ENCODE measurements at places on chromosomes 1 and 21.

DNA sequence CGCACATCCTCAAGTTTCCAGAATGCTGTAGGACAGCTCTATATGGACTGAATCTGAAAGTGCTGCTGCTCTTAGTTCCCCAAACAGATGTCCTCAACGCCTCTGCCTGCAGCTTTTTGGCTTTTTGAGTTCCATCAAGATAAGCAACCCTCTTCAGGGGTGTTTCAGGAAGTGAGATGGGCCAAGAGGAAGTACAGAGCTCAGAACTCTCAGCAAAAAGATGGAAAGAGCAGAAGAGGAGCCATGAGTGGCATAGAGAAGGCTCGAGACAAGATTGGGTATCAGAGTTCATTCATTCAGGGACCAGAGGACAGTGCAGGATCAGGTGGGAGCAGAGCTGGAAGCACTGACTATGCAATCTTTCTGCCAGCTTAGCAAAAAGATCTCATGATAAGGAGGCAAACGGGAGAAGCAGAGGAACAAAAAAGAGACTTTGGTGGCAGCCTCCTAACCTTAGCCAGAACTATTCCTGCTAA lies at the start of the genes ADORA3 and TMIGD3:
TSS of gene ADORA3 (minus strand) at position 49 of the 476 bp plus-strand sequence. CDS start 279 bp downstream, outside the sequence.
TSS of gene TMIGD3 (minus strand) at position 49 of the 476 bp plus-strand sequence. CDS start 279 bp downstream, outside the sequence.
- no peak for DNase-seq

GRCh38 chr1:230061801-230062200 lies 5.2 kb upstream of the GALNT2 start:
- no peak for DNase-seq

DNA sequence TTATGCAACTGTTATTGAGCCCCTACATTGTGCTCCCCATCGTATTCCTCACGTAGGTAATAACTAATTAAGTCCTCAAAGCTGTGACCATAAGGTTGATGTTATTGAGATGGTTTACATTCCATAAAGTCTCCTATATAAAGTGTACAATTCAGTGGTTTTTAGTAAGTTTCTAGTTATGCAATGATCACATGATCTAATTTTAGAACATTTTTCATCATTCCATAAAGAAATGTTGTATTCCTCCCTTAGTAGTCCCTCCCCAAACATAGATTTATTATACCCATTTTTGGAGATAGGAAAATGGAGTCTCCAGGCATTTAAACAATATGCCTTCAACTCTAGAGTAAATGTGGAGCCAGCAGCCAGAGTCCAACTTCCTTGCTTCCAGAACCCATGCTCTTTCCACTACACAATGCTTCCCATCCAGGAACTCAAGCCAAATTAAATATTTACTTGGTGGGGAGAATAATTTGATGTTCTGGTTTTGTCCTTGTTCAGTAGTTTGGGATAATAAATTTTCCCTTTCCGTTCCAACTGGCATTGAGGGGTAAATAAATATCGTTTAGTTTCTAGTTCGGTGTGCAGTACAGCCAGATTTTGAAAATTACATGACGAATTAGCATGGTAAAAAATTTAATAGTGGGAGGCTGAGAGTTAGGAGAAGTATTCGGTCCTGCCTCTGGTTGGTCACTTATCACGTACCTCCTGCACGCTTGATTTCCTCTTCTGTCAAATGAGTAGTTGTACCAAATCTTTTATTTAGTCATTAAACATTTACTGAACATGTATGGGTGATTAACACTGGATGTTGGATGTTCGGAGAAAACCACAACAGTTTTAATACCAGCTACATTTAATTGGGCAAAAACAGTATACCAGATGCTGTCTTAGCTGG lies 66.3 kb downstream of the CACHD1 start:
- DNase-seq, result no peak

DNA sequence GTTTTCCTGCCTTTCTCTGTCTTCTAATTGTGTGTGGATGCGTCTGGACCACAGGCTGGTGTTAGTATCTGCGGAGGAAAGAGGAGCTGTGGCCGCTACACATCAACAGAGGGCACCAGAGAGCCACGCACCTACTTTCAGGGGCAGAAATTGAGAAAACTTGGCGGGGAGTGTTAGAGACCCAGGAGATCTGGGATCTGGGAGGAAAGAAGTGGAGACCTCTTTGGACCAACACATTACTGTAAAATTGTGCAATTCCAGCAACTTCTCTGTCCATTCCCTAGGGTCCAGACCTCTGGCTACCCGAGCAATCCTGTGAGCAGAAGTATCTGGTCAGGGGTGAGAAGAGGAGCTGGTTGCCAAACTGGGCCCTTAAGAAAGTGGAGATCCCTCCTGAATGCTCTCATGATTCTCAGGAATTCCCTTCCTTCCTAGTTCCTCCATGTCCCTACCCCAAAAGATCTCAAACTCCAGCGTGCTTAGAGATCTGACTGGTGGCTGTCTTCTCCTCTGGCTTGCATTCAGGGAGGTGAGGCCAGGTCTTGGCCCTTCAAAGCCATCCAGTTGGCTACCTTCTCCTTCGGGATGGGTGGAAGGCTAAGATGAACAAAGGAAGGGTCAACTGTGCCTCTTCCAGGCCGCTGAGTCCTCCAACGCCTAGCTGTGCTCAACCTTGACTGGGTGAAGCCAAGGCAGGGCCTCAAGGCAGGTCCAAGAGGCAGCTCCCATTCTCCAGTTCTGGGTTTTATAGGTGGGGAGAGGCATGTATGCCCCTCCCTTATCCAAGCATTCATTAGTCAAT lies 1.2 kb upstream of the KIRREL1 start:
- DNase-seq, result peak; percentile 72

- DNase-seq, result no peak
Measured at GRCh38 chr1:2564815-2565374, 8.7 kb downstream of the TNFRSF14 start.

GRCh38 chr21:42269386-42269785 lies 45.8 kb downstream of the TFF3 start:
- no peak for DNase-seq

GRCh38 chr1:91763252-91763651 lies 122.7 kb downstream of the TGFBR3 start:
- DNase-seq, result no peak

- no peak for DNase-seq
Measured at GRCh38 chr21:25179116-25179515, 428.2 kb downstream of the MRPL39 start.

- DNase-seq, result no peak
Measured at GRCh38 chr1:199551967-199552565, 475.4 kb upstream of the NR5A2 start.

All from posterior cingulate gyrus (tissue), 11 donors.